ENCODE measurements at places on chromosomes 3 and 15.

DNA sequence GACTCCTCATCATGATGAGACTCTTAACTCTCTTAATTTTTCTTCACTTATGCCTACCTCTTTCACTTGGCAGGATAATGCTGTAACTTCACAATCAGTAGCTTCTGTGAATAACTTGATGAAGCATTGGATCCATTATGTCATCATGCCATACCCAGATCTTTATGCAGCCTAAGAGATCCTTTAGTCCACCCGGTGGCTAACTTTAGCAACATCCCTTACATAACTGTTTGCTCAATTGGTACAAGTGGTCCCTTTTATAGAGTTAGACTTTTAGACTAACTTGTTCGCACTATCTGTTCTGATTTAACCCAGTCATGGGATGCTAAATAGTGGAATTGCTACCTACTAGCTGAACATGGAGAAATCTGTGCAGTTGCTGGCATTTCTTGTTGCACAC is 184.5 kb downstream of the USP13 start:
- no peak for DNase-seq

- DNase-seq: no peak
Observed at GRCh38 chr3:47874913-47875312, 72.0 kb downstream of the DHX30 start.

- no peak for DNase-seq
Observed at GRCh38 chr3:48518069-48518468, 14.1 kb upstream of the SHISA5 start.

GRCh38 chr3:116148881-116149851 is 296.1 kb downstream of the LSAMP start:
- DNase-seq: no peak

GRCh38 chr15:70762469-70763119 is 764 bp downstream of the UACA start:
- no peak for DNase-seq

- DNase-seq: no peak
Observed at GRCh38 chr3:112781599-112781998, 65.1 kb downstream of the CD200R1L start.

DNA sequence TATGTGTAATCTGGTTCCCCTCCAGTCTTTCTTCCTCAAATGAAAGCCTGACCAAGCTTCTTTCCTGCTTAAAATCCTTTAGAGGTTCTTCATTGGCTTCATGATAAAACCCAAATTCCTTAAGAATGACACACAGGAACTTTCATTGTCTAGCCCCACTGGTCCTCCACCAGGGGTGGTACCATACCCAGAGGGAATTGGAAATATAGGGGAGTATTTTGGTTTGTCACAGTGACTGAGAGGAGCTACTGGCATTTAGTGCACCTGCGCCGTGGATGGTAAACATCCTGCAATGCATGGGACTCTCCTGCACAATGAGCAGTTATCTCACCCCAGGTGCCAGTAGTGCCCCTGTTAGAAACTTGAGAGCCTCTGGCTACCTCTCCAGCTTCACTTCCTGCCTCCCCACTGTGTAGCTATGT is 10.8 kb downstream of the ZWILCH start:
- DNase-seq: no peak

DNA sequence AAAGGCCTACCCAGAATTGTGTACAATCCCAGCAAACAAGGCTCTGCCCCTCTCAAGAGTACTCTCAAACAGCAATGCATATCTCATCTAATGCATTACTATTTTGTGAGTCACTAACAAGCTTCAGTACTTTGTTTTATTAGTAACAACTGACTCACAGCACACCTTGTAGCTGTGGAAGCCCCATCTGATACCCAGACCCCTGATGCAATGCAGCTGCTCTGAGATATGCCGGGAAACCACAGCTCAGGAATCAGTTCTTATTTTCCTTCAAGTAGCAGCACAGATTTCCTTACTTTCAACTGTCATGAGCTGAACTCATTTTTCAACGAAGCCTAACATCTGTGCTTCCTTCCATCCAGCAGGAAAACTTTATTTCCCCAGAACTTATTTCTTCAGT is 37.8 kb downstream of the CCNL1 start:
- DNase-seq: no peak

DNA sequence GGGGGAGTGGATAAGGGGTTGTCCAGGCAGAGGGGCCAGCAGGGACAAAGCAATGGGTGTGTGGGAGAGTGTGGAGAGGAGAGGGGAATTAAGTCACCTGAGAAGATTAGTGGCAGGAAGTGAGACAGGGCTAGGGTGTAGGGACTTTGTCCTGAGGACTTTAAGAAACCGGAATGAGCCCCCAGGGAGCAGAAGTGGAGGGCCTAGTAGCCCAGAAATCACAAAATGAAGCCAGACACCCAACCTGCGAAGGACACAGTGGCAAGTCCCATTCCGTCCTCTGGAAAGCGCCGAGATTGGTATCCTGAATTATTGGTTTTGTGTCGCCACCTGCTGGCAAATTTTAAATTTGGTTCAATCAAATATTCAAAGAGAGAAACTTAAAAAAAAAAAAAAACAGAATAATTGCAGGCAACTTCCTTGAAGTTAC is 78.0 kb upstream of the SLC25A36 start:
- DNase-seq: peak; percentile 64

- no peak for DNase-seq
Observed at GRCh38 chr3:38980938-38981337, 70.8 kb downstream of the SCN11A start.

- DNase-seq: peak; percentile 6
Observed at GRCh38 chr3:30659270-30660130, 53.1 kb downstream of the TGFBR2 start.

GRCh38 chr3:190092250-190092649 is 28.4 kb downstream of the P3H2 start:
- DNase-seq: peak; percentile 54

DNA sequence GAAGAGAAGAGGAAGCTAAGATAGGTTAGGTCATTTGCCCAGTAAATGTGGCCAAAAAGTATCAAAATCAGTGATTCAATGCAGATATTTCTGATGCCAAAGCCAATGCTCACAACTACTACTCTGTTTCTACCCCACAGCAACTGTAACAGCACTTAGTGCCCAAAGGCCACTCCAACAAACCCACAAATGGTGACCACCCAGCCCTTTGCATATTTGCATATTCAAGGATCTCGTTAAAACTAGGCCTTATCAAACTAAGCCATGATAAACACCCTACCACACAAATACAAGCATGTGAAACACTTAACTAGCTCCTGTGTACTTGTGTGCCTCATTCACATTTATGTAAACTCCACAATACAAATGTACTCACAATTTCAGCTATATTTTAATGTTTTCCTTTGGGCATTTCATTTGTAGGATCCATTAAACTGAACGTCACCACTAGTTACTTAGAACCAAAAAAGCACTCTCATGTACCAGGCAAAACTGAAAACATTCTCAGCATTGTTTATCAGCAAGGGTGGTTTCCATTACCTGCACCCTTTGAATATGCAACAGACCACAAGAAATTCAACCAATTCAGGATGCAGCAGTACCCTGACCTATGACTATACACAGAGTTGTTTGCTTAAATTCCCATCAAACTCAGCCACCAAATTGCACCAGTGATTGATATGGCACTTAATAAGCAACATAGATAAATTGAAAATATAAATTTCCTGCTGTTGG is 111.2 kb upstream of the STT3B start:
- DNase-seq: no peak

DNA sequence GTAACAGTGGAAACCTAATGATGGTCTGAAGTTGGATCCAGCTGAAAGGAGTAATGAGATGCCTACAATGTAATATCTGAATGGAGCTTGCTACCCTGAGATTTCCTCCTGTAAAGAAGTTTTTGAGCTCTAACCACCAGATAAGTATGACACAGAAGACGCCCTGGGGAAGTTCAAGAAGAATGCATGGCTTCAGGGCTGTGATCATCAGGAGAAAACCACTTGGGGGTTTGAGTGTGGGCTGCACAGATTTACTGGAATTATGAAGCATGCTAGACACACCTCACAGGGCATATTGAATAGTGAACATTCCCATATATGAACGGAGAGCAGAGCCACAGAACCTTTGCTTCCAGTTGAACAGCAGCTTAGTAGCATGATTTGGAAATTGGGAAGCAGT is 10.6 kb upstream of the CCDC80 start:
- DNase-seq: no peak

GRCh38 chr3:190585805-190586630 is 72.1 kb downstream of the IL1RAP start:
- DNase-seq: no peak

GRCh38 chr3:153889905-153890334 is 231.3 kb upstream of the ARHGEF26 start:
- no peak for DNase-seq

DNA sequence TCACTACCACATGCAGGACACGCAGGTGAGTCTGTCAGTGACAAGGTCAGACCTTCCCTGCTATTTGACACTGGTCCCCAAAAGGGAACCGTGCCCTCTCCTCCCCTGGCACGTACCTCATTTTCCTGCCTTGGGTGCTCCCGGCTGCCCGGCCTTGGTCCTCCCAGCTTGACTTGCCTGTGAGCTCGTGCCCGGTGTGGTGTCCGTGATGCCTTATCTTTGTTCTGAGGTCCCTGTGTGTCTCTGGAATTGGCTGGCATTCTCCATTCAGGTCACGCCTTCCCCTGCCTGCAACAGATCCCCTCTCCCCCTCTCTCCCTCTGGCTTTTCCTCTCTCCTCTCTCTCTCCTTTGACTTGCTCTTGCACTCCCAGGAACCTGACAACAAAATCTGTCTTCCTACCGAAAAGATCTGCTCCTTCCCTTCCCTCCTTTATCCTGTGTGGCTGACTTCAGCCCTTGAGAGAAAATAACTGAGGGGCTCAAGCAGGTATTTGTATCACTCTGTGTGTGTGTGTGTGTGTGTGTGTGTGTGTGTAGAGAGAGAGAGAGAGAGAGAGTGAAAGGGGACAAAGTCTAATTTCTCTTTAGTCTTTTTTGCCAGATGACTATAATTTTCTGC is at the start of gene MASP1:
Gene MASP1, minus strand, starts transcription at position 226 of the 621 bp plus-strand sequence. Its CDS starts 105 bp downstream, at position 121.
- no peak for DNase-seq

DNA sequence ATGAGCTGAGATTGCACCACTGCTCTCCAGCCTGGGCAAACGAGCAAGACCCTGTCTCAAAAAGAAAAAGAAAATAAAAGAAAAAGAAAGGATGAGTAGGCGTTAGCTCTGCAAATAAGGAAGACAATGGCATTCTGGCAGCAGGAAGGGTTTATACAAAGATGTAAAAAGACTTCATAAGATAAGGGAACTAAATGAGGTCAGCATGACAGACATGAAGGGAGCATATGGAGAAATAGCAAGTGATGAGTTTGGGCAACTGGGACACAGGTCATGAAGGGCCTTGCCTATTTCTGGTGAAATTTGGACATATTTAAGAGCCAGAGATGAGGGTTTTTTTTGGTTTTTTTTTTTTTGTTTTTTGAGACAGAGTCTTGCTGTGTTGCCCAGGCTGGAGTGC is 24.5 kb downstream of the TMEM266 start:
- no peak for DNase-seq

GRCh38 chr15:58398071-58398470 is 33.7 kb upstream of the LIPC start:
- DNase-seq: no peak

DNA sequence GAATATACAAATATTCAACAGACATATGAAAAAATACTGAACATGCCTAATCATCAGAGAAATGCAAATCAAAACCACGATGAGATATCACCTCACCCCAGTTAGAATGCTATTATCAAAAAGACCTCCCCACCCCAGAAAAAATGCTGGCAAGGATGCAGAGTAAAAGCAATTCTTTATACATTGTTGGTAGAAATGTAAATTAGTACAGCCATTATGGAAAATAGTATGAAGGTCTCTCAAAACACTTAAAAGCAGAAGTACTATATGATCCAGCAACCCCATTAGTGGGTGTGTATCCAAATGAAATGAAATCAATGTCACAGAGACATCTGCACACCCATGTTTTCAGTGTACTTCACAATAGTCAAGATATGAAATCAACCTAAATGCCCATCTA is 308.7 kb downstream of the CHST2 start:
- no peak for DNase-seq

DNA sequence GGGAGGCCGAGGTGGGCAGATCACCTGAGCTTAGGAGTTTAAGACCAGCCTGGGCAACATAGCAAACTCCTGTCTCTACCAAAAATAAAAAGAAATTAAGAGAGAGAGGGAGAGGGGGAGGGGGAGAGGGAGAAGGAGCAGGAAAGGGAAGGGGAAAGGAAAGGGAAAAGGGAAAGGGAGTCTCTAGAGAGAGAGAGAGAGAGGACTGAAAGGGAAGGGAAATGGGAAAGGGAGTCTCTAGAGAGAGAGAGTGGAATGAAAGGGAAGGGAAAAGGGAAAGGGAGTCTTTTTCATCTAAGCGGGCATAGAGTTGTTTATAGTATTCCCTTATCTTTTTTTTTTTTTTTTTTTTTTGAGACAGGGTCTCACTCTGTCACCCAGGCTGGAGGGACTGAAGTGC is 148.1 kb downstream of the NEO1 start:
- DNase-seq: no peak

- DNase-seq: peak; percentile 56
Observed at GRCh38 chr3:16064642-16065414, 109.7 kb upstream of the GALNT15 start.

- DNase-seq: no peak
Observed at GRCh38 chr3:8493744-8494143, 7.9 kb upstream of the LMCD1 start.

GRCh38 chr3:8324747-8325146 is 176.9 kb upstream of the LMCD1 start:
- peak; percentile 60 for DNase-seq

- peak; percentile 59 for DNase-seq
Observed at GRCh38 chr15:73560501-73561117, 72.6 kb downstream of the NPTN start.

DNA sequence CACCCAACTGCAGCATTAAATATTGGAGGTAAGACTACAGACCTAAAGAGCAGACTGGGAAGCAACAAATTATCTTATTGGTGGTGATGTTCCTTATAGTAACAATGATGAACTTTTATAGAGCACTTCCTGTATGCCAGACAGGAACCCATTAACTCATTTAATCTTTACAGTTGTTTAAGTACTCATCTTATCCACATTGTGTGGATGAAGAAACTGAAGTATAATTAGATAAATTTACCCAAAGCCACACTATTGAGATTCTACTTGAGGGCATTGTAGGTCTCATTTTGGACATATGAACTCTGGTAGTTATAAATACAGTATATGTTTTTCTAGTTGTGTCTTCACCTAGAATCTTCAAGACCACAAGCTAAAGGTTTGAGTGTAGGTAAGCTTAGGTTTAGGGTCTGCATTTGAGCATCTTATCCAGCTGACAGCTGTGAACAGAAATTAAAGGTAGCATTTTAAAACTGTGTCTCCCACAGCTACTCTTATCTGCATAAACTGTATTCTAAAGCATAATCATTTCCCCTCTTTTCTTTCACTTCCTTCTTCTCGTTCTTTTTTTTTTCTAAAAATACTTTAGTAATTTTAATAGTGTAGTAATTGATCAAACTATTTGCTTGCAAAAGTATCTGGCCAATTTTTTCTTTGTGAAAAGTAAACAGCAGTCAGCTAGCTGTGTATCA is 138.2 kb downstream of the UBE2E2 start:
- DNase-seq: no peak

DNA sequence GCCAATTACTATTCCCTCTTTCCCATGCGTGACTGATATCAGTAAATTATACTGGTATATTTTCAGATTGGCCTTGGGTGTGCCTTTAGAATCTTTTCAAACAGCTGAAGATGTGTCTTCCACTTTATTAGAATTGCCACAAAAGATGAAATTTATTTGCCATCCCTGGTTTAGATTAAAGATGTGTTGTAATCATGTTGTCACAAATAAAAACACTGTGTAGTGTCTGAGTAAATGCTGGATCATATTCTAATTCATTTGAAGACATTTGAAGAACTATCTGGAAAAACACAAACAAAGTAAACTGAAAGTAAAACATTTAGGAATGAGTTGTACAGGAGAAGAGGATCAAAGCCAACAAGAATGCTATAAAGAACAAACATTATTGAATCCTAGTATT is 339.7 kb upstream of the COL8A1 start:
- no peak for DNase-seq
